Memory B cell (primary cell): ENCODE measurements at places on chromosomes 3 and 15.
A peak's percentile ranks its signal among the peaks of the same experiment; 100 is the strongest.

- no peak for DNase-seq
Measured at GRCh38 chr15:29670998-29671981, 151.0 kb downstream of the TJP1 start.

DNA sequence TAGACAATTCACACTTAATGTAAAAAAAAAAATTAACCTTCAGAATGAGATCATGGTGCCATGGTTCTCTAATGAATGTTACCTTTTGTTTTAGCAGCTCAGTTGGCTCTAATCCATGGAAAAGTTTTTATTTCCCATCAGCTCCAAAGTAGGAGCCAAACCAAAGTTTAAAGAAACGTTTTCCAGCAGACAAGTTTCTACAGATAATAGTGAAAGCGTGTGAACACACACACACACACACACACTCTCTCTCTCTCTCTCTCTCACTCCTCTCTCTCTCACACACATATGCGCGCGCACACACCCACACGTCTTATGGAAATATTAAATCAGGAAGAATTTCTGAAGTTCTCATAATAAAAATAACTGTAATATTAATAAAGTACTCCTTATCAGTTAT is 46.9 kb downstream of the MBNL1 start:
- no peak for DNase-seq

- no peak for DNase-seq
Measured at GRCh38 chr3:156633335-156633734, 41.1 kb upstream of the TIPARP start.

DNA sequence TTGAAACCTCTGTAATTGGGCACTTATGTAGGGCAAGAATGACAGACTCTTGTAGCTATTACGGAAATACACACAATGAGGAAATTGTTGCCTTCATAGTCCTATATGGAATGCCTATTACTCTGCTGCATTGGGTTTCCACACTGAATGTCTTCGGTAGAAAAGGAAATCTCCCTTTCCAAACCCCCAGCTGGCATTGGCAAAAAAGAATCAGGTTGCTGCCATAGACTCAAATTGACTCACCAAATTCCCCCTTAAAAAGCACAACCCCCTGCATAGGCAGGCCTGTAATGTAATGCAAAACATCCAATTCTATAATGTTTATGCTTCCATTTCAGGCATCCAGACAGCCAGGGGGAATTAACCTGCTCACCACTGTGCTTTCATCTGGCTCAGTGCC is 44.8 kb upstream of the NTRK3 start:
- no peak for DNase-seq

- no peak for DNase-seq
Measured at GRCh38 chr3:11825301-11825700, 21.4 kb downstream of the TAMM41 start.

GRCh38 chr15:76196269-76197231 is 114.7 kb downstream of the ETFA start:
- DNase-seq = no peak

DNA sequence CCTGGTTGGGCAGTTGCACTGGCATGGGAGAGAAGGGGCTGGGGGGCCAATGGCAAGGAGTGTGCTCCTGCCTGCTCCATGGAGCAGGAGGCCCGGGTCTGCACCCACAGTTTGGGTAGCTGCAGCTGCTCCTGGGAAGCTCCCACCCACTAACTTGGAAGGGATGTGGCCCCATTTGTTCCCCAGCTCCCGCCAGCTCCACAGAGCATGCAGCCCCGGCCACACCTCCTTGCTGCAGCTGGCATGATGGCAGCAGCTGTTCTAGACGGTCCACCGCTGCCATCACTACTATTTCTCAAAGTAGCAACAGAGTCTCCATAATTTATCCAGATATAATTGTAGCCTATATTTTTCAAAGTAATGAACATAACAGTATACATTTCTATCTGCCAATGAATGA is 65.8 kb downstream of the PIK3CB start:
- DNase-seq = no peak

DNA sequence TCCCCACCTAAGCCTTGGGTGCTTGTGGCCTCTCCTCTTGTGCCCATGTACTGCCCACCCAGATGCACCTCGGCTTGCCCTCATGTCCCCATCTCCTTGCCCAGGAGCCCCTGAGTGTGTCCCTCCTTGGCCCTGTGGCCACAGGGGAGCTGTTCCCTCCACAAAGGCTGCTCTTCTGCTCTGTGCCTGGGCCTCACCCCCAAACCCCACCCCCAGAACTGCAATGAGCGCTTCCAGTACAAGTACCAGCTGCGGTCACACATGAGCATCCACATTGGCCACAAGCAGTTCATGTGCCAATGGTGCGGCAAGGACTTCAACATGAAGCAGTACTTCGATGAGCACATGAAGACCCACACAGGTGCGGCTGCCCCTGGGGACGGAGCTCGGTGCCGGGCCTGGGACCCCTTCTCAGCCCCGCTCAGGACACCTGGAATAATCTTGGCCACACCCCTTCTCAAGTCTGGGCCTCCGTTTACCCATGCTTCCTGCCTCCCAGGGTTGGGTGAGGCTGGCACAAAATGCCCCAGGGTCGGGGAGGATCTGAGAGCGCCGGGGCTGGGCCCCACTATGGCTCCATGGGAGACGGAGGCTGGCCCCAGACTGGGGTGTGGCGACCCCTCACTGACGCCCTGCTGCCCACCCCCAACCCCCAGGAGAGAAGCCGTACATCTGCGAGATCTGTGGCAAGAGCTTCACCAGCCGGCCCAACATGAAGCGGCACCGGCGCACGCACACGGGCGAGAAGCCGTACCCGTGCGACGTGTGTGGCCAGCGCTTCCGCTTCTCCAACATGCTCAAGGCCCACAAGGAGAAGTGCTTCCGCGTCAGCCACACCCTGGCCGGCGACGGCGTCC is 10.3 kb downstream of the ZBTB47 start:
- DNase-seq = peak; percentile 18

GRCh38 chr15:65993236-65993635 is 123.9 kb downstream of the RAB11A start:
- no peak for DNase-seq
